IPS-NIHi11 (cell line): ENCODE measurements at places on chromosomes 1 and 21.

DNA sequence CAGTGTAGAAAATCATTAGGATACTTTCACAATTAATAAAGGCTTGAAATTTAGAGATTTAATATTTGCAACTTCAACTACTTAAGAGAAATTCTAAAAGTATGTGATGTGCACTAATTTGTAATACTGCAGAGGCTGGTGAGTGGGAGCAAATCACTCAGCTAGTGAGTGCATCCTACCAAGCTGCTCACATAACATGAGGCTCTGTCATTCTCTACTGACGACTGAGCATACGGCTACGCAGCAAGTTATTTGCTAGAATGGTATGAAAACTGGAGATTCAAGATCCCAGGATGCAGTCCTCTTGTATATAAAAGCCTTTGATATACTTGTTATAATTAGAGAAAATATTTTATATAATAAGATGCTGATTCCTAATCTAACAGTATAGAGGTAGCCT is 90.1 kb downstream of the ATP1B1 start:
- DNase-seq, result no peak

DNA sequence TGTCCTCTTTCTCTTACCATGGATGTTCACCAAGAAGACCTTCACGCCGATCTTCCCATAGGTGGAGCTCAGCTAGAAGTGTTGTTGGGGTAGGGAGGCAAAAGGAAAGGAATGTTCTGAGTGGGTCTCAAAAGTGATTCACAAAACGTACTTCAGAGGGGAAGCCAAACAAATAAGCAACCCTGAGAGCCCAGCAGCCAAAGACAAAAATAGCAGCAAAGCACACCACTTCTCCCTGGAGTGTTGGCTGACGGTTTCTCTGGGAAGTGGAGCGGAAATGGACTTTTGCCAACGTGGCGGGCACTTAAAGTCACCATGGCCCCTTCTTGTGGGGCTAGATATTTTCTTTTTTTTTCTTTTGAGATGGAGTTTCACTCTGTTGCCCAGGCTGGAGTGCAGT is 23.1 kb downstream of the SLC26A9 start:
- no peak for DNase-seq

DNA sequence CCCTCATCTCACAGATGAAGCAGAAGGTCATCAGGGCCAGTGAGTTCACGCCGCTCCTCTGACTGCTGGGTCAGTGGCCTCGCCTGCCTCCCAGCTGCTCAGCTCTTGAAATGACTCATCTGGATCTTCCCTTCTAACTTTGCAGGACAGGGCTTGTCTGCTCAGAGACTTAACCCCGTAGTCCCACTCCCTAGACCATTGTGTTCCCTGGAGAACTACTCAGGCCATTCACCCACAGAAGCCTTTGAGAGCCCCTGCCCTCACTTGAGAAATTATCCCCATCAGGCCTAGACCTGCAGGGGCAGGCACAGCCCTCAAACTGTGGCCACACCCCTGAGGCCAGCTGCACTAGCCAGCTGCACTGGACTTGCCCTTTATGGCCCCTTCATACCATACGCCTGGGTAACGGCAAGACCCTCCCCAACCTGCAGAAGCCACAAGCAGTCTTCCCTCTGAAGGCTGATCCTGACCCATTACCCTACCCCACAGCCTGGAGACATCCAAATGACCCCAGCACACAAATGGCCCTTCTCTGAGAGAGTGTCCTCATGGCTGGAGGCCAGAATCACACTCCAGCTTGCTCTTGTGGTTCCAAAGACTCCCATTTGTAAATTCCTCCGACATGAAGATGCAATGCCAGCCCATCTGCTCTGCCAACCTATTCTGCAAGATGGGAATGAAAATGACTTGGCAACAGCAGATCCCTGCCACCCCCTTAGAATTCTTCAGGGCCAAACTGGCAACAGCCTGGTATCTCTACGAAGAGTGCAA is 33.2 kb downstream of the RCSD1 start:
- no peak for DNase-seq

- no peak for DNase-seq
Measured at GRCh38 chr1:246782120-246782900, 58.1 kb downstream of the SCCPDH start.

DNA sequence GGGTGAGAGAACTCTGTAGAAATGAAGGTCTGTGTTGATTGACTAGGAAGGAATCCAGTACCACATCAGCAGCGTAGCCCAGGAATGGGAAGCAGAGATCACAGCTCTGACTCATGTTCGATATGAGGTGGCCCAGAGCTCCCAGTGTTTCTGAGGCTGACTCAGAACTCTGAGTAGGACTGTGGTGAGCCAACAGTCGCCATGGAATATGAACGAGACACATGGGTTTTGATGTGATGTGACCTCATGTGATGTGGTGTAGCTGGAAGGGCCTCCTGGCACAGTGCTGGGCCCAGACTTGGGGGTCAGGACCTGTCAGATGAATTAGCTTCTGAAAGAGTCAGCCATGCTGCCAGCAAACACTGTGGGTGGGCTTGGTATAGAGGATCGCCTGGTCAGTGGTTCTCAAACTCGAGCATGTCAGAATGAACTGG is 237.0 kb downstream of the MRPL39 start:
- DNase-seq, result no peak

- DNase-seq, result no peak
Measured at GRCh38 chr21:35189077-35189863, 140.2 kb upstream of the RUNX1 start.

GRCh38 chr1:223133306-223133823 is 9.7 kb downstream of the TLR5 start:
- DNase-seq, result no peak

DNA sequence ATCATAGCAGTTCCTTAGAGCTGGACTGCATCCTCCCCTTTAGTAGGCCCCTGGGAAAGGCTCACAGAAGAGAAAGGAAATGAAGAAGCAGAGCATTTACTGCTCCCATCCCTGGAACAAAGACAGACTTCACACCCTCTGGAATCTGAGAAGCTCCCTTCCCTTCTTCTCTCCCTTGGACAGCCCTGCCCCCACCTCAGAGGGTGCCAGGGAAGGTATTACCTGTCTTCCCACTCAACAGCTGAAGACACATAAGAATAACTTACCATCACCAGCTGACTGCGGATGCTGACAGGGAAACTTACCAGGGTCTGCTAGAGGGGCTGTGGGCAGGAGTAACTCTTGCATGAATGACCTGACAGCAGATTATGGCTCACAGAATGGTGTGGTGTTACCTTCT is 14.1 kb upstream of the FAAH start:
- DNase-seq, result no peak

DNA sequence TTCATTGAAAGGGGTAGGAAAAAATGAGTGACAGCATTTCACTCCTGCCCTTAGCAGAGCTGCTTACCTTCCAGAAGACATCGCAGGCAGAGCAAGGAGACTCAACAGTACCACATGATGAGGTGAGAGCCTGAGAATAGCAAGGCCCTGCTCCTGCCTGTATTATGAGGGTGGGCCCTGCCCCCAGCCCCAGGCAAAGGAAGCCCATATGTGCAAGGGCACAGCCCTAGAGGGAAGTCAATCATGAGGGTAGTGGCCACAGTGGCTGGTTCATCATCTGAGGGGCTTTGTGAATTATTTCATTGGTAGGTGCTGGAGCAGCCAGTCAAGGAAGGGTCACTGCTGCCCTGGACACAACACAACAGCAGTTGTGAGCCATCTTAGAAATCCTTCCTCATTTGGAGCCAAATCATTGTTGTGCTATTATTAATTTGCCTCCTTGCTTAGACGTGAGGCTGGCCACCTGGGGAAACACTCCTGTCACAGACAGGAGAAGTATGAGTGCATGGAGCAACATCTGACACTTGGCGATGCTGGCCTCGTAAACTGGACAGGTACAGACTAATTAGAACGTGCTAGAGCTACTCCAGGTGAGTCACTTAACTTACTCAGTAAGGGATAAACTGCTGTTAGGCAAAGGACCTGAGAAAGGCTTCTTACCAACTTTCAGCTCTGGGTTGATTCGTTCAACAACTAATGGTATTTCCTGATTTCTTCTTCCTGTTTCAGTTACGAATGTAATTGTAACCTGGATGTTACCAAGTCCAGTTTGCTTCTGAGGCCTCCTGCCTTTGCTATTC is 22.7 kb upstream of the ACBD6 start:
- no peak for DNase-seq

- no peak for DNase-seq
Measured at GRCh38 chr1:233704170-233704897, 90.4 kb downstream of the KCNK1 start.

GRCh38 chr1:218592688-218593087 is 247.6 kb downstream of the TGFB2 start:
- DNase-seq, result no peak

GRCh38 chr1:161096530-161096929 is 1.6 kb upstream of the KLHDC9 start:
- DNase-seq, result no peak

GRCh38 chr21:14771593-14771992 is 225.5 kb upstream of the SAMSN1 start:
- no peak for DNase-seq

- DNase-seq, result peak; percentile 84
Measured at GRCh38 chr1:44714944-44715571, 15.9 kb downstream of the RNU5D-1 start.

- no peak for DNase-seq
Measured at GRCh38 chr1:111804776-111805175, 49.1 kb downstream of the DDX20 start.
